ENCODE measurements at places on chromosomes 16 and 17. TPM values are rescaled to one million over a fixed set of nuclear protein-coding genes. Genes with fewer than 3 reads are reported as not detected.

- no peak for DNase-seq
These were observed 10.6 kb downstream of the TAOK2 start for GRCh38 chr16:29984137-29984763.

- no peak for DNase-seq
These were observed 60.9 kb downstream of the CLEC19A start for GRCh38 chr16:19346335-19346922.

- DNase-seq = no peak
These were observed 23.9 kb downstream of the NLRC5 start for GRCh38 chr16:57013229-57013628.

GRCh38 chr16:70649300-70649699, 2.9 kb downstream of the IL34 start:
- DNase-seq = no peak

DNA sequence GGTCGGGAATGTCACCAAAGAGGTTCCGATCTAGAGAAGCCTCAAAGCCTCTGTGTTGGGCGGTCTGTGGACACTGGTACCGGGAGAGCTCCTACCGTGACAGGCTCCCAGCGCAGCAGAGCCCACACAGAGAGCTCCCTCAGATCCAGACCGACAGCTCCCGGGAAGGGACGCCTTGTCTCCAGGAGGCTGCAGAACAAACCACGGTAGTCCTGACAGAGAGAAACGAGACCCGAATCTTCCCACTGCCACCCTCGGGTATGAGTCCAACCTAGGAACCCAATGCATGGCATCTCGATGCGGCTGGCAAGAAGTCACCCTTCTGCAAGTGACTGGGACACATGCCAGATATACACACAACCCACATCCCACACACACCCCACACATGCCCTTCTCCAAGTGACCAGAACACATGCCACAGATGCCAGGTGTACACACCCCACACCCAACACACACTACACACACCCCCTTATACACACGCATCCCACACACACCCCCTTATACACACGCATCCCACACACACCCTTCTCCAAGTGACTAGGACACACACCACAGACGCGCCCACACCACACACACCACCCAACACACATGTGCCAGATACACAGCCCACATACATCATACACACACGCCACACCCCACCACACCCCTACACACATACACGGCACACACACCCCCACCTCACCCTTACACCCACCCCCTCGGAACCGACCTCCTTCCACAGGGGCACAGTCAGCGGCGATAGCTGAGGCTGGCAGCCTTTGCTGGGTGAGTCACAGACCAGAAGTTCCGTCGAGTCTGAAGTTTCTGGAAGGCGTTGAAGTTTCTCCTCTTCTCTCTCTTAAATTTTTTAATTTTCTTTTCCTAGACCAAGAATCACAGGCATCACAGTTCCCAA, 15.9 kb upstream of the CYTH1 start:
- DNase-seq = no peak

DNA sequence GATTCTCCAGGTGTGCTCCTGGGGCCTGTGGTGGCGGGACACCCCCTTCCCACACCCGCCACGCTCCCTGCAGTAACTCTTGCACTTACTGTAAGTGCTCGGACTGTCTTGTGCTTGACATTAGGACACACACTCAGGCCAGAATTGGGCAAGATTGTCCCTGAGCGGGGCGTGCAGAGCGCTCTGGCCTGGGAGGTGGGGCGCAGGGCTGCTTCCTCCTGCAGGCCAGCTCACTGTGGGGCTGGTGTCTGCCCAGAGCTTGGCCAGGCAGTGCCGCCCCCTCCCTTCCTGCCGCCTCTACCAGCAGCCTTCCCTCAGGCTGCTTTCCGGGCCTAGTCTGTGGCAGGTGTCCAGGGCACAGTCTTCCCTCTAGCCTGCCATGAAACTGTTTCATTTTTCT, 6.1 kb upstream of the ATP6V0C start:
- peak; percentile 54 for DNase-seq

DNA sequence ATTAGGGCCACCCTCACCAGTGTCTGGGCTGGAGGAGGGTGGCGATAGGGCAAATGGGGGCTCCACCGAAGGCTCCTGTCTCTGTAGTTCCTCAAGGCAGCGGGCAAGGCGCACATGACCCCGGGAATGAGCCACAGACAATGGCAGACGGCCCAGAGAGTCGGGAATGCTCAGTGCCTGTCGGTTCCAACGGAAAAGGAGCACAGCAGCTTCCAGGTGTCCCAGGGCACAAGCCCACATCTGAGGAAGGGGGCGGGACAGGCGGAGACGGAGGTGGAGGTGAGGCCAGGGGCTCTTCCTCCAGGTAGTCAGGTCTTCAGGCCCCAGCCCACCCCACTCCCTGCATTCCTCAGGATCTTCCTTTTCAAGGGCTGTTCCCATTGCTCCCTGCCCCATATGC, 5.1 kb upstream of the SPAG7 start:
- DNase-seq = no peak

DNA sequence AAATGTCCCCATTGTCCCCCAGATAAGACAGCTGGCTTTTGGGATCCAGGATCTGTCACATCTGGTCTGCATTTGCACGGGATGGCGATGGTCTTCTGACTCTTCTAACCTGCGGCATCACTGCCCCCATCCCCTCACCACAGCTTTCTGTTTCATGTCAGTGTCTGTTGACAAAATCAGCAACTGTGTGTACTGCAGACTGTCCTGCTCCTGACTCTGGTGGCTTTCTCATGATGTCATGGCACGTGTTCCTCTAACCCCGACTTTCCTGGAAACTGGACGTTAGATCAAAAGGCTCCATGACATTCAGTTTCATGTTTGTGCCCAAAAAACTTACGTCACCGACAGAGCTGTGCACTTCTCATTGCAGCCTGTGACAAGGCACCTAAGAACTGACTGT, 30.1 kb upstream of the CPNE2 start:
- no peak for DNase-seq

DNA sequence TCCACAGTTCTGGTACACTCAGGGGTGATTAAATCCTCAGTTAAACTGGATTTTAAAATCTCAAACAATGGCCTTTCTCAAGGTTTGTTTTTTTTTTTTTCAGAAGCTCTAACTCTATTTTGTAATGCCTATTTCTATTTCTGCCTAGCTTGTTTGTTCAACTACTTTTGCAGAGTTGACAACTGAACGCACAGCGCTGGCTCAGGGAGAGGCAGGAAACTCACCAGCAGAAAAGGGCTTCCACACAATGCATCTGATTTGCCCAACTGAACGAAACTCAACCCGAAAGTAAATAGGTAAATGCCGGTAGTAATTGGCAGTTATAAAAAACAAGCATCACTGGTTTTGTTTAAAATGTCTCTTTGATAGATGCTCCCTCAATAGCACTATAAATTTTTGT, 52.7 kb upstream of the CNEP1R1 start:
- DNase-seq = no peak

DNA sequence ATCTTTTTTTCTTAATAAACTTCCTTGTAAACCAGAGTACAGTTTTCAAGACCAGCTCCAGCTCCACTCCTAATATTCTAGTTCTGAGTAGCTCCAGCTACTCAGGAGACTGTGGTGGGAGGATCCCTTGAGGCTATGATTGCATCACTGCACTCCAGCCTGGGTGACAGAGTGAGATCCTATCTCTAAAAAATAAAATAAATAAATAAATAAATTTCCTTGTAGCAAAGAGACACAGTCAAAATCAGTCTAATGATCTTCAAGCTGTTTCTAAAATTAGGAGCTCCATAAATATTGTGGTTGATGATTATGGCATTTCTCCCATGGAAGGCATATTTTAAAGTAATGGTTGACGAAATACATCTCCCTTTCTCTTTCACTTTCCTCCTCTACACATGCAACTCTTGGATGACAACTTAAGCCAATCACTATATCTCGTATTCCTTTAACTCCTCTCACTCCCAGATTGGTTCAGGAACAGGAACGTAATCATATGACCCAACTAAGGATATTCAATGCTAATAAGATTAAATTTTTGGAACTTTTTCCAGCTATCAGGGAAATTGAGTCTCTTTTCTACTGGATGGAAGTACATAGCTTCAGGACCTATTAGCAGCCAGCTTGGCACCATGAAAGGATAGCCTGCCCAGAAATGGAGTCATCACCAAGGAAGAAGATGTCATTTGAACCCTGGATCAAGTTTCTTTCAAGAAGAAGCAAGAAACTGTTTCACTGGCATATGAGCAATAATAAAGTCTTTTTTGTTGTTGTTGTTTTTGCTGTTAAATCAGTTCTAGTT, 42.1 kb upstream of the TAOK1 start:
- DNase-seq = no peak

DNA sequence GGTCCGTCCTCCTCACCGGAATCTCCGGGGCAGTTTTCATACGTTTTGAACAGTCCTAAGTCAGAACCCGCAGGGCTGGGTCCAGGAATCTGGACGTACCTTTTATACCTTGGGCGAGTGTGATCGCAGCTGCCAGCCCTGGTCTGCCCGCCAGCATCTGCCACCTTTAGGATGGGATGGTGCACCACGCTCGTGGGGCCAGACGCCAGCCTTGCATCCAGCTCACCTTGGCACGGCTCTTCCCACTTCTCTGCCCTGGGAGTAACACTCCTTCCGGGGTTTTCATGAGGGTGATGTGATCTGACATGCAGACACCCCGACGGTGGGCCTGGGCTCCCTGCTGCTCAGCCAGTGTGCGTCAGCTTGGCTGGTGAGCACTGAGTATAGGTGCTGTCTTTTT, 66.6 kb upstream of the ZNF469 start:
- no peak for DNase-seq

DNA sequence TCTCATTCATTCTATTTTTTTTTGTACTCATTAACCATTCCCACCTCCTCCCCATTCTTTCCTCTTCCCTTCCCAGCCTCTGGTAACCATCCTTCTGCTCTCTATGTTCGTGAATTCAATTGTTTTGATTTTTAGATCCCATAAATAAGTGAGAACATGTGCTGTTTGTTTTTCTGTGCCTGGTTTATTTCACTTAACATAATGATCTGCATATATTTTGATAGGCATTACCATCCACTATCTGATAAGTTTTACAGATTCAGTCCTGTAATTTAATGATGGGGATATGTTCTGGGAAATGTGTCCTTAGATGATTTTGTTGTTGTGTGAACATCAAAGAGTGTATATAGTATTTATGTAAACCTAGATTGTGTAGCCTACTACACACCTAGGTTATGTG, 77.5 kb upstream of the CPHXL start:
- no peak for DNase-seq

GRCh38 chr17:36198831-36199465, 2.4 kb upstream of the CCL3L1 start:
- no peak for DNase-seq

DNA sequence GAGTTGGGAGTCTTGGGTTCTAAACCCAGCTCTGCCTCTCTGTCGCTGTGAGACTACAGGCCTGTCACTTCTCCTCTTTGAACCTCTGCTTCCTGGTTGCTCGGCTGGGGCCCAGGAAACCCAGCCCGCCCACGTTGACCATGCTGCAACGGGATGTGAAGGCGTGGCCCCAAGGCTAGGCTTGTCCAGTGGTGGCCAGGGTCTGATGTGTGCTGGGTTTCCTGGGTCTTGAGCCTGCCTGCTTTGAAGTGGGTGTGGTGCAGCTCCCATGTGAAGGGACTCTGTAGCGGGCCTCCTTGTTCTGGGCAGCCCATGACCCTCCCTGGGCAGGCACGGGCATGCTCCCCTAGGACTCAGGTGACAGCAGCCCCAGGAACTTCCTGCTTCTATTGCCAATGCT, 82.3 kb downstream of the SDR42E1 start:
- no peak for DNase-seq

DNA sequence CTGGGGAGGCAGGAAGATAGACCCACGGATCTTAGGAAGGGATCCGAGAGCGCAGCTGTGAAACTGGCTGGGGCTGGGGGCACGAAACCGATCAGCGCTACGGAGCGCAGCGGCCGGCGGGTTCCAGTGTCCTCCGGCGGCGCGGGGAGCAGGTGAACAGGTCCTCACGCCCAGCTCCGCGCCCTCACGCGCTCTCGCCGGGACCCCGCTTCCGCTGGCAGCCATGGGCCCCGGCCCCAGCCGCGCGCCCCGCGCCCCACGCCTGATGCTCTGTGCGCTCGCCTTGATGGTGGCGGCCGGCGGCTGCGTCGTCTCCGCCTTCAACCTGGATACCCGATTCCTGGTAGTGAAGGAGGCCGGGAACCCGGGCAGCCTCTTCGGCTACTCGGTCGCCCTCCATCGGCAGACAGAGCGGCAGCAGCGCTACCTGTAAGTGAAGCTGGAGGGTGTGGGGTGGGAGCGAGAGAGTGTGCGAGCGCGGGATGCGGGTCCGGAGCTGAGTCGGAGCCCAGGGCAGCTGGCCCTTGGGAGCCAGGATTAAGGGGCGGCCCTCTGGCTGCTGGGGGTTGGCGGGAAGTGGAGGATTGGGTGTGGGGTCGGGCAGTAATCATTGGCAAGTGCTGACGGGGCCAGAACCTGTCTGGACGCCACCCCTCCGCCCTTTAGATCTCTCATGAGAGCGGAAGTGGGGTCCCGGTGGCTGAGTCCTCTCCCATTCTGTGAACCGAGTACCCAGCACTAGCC, 479 bp downstream of the ITGA3 start:
- DNase-seq = peak; percentile 82

GRCh38 chr16:83354015-83354414, 453.8 kb upstream of the HSBP1 start:
- DNase-seq = no peak

GRCh38 chr16:87052506-87052905, 264.7 kb downstream of the C16orf95 start:
- no peak for DNase-seq

- no peak for DNase-seq
These were observed 6.6 kb upstream of the SPAG7 start for GRCh38 chr17:4974115-4974670.

- no peak for DNase-seq
These were observed 106.3 kb upstream of the SIAH1 start for GRCh38 chr16:48491517-48491916.

DNA sequence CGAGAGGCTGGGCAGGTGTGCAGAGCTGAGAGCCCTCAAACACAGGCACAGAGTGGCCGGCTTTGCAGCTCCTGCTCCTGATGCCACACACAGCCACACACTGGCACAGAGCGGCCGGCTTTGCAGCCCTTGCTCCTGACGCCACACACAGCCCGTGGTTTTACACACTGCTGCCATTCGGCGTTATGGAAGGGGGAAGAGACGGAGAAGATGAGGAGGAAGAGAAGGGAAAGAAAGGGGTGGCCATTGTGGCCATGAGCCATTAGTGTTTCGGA, 26.8 kb downstream of the WSCD1 start:
- DNase-seq = no peak

NOG gene
- total RNA-seq = 0.17 TPM

PRR15L gene
- total RNA-seq = 26.6 TPM

ALOX12B gene
- total RNA-seq = not detected

UTS2R gene
- not detected for total RNA-seq

ATP1B2 gene
- 1.7 TPM for total RNA-seq
